Esophagus squamous epithelium (tissue), 5 donors: ENCODE measurements at places on chromosomes 7 and 10.

- DNase-seq: no peak
Observed at GRCh38 chr10:35552650-35553342, 52.3 kb upstream of the GJD4 start.

- DNase-seq: no peak
Observed at GRCh38 chr10:76479103-76479790, 1047.8 kb downstream of the LRMDA start.

- no peak for DNase-seq
Observed at GRCh38 chr7:104048055-104048454, 58.6 kb upstream of the RELN start.

DNA sequence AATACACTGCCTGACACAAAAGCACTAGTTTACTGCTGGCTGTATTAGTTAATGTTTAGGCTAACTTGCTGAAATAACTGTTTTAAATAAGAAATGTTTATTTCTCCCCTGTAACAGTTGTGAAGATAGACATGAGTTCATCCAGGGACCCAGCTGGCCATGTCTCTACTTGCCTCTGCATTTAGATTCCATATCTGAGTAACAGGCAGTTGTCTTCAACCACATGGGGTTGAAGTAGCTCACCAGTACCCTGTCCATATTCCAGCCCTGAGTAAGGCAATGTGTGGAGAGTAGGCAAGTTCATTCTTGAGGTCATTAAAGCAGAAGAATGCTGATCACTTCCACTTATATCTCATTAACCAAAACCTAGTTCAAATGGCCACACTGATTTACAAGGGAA lies 31.1 kb upstream of the RSBN1L start:
- no peak for DNase-seq

DNA sequence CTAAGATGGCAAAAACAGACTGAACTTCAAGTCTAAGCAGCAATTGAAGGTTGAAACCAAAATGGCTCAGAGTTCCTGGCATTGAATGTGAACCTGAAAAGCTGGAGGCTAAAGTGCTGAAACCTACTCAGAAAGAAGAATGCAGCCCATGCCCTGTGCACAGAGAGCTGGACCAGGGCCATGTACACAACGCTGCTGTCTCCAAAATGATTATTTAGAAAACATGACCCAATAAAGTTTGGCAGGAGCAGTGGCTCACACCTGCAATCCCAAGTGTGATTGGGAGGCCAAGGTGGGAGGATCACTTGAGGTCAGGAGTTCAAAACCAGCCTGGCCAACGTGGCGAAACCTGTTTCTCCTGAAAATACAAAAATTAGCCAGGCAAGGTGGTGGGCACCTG lies 158.9 kb downstream of the AKR1D1 start:
- DNase-seq: no peak

- DNase-seq: no peak
Observed at GRCh38 chr7:82319674-82320118, 123.9 kb downstream of the CACNA2D1 start.

DNA sequence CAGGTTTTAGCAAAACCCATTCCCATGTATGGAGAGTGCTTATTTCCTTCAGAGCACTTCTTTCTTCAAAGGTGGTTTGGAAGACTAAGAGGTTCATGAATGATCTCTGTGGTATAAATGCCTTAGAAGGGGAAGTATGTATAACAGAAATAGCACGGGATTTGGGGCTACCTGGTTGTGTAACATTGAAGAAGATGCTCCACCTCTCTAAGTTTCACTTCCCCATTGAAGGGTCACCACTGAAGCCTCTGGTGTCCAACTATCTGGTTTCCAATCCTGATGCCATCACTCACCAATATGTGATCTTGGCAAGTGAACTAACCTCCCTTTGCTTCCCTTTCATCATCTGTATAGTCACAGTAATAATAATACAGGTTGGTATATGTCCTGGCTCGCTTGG lies 37.2 kb downstream of the CYCS start:
- no peak for DNase-seq

DNA sequence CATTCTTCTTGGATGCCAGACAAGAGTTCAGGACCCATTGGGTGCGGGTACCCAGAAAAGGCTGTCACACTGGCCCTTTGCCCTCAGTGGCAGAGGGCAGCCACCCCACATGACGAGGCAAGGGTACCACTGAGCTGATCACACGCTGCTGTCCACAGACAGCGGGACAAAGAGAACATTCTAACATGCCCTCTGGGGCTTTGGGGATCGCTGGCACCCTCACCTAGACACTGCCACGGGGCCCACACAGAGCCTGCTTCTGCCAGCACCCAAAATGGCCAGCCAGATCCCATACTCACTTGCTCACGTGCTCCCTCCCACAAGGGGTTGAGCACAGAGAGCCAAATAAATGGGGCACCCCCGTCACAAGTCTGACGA lies 16.7 kb upstream of the SPOCK2 start:
- DNase-seq: no peak

DNA sequence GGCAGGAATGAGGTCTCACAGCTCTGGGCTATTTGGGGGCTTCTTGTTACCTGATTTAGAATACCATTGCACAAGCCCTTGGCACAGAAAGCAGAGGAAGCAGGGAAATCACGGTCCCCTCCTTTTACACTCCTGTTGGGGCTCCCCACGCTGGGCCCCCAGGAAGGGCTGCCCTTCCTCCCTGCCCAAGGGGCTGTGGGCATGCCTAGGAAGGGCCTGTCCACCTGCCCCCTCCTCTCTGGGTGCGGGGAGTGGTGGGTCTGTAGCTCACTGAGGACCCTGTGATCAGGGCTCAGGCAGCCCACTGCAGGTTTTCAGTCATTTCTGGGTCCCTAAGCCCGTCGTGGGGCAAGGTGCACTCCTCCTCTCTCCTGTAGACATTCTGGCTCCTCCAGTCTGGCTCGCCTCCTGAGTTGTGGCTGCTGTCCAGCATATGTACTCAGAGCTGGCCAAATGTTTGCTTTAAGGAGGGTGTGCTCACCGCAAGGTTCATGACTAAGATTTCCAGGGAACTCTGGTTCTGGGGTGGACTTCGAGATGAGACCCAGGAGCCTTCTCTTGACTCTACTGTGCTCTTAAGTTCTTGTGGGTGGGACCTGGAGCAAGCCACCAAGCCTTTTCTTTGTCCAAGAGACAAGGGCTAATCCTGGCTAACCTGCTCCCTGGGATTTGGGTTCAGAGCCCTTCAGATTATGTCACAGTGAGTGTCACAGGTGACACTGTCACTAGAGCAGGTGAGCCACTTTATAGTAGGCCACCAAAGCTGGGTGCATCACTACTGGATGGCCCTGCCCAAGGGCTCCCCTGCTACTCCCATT lies 56.0 kb downstream of the TACR2 start:
- no peak for DNase-seq

DNA sequence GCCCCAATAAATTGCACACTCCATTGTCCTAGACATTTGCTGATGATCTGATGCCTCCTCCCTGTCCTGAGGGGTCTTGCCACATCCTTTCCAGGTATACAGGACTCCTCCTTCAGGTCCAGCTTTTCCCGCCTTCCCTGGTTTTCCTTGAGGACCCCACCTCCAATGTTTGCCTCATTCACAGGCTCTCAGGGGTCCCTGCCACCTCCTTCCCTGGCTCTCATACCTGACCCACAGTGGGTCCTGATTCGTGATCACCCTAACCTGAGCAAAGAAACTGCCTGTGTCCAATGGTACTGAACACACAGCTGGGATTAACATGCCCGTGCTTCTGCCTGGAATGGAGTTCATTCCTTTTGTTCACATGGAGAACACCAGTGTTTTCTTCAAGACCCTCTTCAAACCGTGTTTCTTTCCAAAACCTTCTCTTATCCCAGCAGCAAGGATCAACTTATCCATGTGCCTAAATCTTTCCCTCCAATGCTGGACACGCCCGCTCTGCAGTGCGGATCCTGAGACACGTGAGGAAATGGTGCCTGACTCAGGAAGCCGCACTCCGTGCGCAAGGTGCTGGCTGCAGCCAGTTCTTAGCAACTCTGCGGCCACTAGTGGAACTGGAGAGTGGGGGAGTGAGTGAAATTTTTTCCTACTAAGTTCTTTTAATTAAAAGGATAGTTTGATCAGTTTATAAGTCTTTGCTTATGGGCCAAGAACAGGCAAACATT lies 354.6 kb upstream of the SHH start:
- no peak for DNase-seq

DNA sequence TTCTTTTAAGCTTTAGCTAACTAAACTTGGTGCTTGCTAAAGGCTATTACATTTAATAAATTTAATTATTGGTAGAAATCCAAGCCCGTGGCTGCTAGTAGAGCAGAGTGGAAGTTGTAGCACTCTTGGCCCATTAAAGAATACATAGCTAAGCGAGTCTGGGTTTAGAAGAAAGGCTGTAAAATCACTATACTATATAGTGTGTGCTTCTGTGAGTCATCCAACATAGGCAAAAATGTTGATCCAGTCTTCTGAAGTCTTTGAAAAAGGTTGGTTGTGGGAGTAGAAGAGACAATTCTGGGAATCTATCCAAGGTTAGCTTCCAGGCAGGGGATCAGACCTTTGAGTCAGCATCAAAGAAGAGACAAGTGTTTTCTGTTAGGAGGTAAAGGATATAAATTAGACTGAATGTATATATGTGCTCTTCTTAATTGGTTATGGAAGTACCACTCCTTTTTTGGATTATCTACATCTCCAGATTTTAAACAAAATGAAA lies 664.2 kb downstream of the NXPH1 start:
- no peak for DNase-seq

GRCh38 chr7:141209454-141209853 lies 135.6 kb downstream of the TMEM178B start:
- DNase-seq: no peak

DNA sequence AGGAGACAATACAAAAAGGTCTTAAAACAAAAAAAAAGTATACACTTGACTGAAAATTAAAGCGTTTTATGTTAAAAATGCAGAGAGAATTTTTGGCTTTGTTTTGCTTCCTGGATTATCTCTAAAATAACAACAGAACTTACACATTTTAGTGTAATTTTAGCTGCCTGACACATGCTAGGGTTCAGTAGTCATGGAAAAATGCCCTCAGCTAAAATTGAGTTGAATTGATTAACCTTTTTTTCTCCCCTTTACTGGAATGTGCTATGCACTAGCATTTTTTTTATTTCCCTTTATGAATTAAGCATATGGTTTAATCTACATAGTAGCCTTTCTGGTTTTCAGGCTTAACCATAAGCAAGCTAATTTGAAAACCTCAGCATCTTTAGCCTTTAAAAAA lies 89.9 kb downstream of the ZNF277 start:
- DNase-seq: no peak

DNA sequence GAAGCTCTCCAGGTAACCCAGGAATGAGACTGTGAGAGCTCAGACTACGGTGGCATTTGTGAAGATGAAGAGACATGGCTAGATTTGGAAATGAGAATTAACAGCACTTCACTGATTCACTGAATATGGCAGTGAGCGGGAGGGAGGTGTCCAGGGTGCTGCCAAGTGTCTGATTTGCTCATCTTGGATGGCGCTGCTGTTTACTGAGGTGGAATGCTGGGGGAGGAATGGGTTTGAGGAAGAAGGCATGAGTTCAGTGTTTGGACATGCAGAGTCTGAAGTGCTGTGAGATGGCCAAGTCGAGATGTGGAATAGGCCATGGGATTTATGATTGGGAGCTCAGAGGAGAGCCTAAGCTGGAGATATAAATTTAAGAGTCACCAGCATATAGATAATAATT lies 437.1 kb upstream of the NPVF start:
- no peak for DNase-seq

- DNase-seq: no peak
Observed at GRCh38 chr7:46291601-46292150, 370.6 kb upstream of the IGFBP3 start.

GRCh38 chr10:69179089-69179742 lies 818 bp upstream of the SUPV3L1 start:
- DNase-seq: no peak

DNA sequence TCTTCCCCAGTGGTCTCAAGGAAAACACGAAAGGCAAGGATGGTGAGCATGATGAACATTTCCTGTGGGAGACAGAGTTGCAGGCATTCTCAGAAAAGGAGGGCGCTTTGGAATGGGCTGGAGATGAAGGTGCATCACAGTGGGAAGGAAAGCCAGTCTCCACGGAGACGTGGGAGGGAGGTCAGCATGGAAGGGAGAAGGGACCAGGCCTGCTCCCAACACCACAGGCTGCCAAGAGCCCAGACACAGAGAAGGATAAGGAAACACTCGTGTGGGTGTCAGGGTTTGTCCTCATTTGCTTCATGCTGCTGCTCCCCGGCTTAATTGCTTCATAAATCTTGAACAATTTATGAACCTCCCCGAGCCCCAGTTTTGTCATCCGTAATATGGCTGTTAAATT lies 231.5 kb upstream of the ZNF32 start:
- DNase-seq: no peak

GRCh38 chr10:117928281-117928680 lies 118.5 kb downstream of the RAB11FIP2 start:
- no peak for DNase-seq
